ENCODE measurements at places on chromosomes 5 and 9.

- no peak for DNase-seq
Measured at GRCh38 chr9:8895861-8896224, 1096.3 kb upstream of the DMAC1 start.

DNA sequence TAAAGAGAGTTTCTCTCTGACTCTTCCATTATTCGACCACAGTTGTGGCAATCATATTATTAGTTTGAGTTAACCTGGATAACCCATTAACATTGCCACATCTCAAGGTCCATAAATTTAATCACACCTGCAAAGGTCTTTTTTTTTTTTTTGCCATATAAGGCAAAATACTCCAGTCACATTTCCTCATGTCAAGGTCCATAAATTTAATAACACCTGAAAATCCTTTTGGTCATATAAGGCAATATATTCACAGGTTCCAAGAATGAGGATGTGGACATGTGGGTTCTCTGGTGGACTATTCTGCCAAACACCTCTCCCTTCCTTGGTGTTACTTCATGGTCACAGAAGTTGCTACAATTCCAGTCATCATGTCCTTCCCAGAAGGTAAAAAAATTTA, 213.5 kb upstream of the COX7C start:
- no peak for DNase-seq

- DNase-seq, result no peak
Measured at GRCh38 chr5:52283221-52283620, 504.5 kb upstream of the ITGA1 start.

DNA sequence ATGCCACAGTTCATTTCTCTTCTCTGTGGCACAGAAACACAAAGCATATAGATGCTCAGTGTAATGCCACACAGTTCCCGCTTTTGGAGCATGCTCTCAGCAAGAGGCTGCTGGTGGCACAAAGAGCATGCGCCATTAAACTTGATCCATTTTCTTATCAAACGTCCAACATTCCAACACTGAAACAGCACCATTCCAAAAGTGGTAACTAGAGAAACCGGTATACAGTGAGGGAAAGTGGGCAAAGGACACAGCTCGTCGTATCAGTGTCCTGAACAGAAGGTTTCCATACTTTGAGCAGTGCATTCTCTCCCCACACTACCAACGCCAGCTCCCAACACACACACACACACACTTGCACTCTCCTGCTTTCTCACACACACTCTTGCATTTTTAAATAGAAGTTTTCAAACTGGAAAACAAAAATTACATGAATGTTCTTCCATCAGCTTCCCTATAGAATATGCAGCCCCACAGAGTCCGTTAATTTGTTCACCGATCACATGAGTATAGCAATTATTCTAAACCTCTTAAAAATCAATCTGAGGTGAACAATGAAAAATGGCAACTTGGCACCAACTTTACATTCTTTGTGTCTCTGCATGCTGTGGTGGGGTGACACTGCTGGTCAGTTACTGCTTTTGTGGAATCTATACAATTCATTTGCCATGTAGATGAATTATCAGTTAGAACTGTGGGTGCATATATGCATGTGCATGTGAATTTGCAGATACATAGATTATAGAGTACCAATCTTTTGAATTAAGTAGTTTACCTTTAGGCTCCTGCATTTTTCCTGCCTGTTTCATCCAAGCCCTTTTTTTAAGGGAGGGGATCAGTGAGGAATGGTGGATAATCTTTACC, 5.7 kb downstream of the NFIB start:
- DNase-seq, result no peak

DNA sequence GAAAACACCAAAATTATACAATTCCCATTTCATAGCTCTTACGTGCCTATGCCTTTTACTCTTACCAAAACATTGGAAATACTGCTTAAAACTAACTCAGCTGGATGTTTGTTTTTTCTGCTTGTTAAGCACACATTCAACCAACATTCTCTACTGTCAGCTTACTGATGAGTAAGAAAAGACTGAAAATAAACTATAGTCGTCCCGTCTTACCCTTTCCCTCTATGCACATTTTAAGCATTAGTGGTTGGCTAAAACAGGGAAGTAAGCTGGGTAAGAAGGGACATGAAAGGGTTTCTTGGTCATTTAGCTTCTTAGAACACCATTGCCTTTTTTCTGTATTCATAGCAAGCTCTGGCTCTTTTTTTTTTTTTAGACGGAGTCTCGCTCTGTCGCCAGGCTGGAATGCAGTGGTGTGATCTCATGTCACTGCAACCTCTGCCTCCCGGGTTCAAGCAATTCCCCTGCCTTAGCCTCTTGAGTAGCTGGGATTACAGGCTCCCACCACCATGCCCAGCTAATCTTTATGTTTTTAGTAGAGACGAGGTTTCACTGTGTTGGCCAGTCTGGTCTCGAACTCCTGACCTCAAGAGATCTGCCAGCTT, 232.1 kb upstream of the PCSK5 start:
- no peak for DNase-seq

GRCh38 chr9:12922224-12922866, 147.5 kb downstream of the LURAP1L start:
- DNase-seq, result no peak

DNA sequence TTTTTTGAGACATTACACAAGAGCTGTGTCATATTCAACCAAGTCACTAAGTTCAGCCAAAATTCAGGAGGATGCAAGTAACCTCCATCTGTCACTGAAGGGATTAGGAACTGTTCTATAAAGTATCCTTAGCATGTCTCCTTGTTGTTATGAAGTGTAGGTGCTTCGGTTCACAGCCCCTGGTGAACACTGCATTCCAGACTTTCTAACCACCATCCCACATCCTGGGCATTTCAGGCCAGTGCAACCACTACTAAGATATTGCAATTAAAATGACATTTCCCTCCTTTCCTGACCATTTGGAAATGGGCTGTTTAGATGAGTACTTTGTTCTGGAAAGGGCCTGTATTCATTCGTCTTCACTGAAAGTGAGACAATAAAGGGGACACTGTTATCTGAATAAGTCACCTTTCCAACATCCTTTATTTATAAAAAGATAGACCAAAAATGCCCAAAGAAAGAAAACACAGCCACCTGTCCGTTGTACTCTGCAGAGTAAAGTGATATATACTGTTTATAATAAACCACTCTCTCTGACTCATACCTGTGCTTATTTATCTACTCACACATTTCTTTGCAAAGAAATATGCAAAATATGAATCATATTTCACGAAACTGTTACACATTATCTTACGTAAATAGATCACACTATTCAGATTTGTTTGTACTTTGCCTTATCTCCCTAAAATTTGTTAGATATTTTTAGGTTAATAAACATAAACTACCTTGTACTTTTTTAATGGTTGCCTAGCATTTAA, 861.9 kb downstream of the CDH18 start:
- DNase-seq, result no peak

DNA sequence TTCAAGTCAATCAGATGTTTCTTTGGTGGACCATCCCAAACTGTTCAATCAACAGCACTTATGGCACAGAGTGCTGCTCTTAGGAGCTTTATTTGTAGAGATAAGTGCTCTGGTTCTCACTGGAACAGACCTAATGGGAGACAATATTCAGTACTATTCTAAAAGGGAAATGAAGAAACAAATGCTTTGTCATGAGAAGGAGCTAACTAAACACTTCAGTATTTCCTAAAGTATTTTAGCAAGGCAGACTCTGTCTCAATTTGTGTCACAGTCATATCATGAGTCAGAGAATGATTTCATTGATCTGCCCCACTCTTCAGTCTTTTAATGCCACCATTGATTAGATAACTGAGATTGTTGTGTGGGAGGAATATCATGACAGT, 175.3 kb downstream of the SLF1 start:
- no peak for DNase-seq

DNA sequence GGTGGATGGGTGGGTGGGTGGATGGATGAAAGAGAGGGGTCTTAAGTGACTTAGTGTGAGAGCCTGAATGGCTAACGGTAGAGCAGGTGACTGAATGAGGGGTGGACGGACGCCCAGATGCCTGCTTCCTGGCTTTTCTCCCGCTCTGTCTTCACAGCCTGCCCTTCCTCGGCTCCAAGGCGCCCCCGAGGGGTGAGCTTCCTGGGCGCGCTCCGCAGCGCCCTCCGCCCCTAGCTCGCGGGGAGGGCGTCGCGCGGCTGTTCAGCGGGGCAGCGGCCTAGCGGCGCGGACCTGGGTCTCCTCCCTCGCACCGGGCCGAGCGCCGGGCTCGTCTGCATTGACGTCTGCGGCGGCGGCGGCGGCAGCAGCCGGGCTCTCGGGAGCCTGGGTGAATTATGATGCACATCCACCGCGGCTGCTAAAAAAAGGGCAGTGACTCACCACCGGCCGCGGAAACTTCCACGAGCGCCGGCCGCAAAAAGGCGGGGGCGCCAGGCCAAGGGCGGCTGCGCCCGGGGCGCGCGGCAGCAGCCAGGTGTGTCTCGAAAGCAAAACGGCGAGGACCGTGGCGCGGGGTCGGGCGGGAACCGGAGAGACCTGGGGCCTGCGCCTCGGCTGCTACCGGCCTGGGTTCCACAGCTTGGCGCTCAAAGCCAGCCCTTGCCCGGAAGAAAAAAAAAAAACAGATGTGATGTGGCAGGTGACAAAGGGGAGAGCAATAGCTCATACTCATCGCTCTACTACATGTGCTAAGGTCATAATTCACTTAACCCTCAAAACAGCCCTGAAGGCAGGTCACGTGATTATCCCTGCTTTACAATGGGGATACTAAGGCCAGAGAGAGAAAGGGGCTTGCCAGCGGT, 143.0 kb upstream of the ADRA1B start:
- peak; percentile 93 for DNase-seq

DNA sequence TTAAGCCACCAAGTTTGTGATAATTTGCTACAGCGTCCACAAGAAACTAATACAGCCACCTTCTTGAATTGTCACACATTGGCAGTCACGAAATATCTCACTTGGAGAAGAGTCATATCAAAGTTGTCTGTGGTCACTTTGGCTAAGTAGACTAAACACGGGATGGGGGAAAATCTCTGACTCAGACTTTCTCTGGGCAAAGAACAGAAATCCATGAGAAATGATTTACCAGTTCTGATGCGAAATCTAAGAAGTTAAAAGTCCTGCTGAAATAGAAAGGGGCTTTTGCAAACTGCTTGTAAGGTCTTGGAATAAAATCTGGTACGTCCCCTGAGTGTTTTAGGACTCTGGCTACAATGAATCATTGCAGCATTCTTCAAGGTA, 158.4 kb downstream of the COL23A1 start:
- DNase-seq, result no peak

- DNase-seq, result no peak
Measured at GRCh38 chr5:61637566-61637965, 305.5 kb downstream of the ZSWIM6 start.

DNA sequence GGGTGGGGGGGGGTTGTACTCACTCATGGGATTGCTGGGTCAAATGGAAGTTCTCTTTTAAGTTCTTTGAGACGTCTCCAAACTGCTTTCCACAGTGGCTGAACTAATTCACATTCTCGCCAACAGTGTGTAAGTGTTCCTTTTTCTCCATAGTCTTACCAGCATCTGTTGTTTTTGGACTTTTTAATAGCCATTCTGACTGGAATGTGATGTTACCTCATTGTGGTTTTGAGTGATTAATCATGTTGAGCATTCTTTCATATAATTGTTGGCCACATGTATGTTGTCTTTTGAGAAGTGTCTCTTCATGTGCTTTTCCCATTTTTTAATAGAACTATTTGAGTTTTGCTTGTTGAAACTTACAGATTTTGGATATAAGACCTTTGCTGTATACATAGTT, 94.9 kb upstream of the PLPPR1 start:
- DNase-seq, result no peak
